Fibroblast of skin of left quadriceps (primary cell): ENCODE measurements at places on chromosomes 1 and 21.

DNA sequence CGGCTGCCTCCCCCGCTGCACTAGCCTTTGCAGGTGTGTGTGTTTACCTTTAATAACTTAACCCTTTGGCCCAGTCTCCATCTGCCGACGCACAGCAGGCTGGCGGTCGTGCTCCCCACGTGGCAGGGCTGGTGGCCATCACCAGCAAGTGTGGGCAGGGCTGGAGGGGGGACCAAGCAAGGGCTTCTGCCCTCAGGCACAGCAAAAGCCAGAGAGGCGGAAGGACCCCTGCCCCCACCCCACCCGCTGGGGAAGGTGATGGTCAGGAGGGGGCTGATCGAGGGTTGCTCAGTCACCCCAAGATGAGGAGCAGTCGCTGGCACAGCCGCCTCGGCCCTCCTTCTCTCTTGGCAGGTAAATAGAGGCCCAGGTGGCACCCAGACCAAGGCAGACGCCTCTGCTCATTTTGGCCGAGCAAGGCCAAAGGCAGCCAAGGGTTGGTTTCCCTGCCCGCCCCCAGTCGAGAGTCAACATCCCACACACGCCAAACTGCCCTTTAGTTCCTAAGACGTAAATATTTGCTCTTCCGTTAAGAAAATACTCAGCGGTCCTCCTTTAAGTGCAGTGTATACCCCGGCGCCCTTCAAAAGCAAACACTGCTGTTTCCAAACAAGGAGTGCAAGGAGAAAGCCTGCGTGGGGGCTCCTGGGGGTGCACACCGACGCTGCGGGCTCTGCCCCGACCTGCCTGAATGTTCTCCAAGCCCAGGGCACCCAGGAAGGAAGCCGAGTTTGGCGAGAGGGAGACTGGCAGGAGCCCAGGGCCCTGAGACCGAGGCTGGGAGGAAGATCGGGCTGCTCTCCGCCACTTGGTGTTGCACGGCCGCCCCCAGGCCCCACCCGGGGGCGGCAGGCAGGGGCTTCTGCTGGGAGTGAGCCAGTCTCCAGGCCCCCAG lies 82.7 kb downstream of the SIK1 start:
- no peak for DNase-seq

- DNase-seq: peak; percentile 64
Measured at GRCh38 chr1:70043804-70044203, 161.6 kb downstream of the LRRC40 start.

DNA sequence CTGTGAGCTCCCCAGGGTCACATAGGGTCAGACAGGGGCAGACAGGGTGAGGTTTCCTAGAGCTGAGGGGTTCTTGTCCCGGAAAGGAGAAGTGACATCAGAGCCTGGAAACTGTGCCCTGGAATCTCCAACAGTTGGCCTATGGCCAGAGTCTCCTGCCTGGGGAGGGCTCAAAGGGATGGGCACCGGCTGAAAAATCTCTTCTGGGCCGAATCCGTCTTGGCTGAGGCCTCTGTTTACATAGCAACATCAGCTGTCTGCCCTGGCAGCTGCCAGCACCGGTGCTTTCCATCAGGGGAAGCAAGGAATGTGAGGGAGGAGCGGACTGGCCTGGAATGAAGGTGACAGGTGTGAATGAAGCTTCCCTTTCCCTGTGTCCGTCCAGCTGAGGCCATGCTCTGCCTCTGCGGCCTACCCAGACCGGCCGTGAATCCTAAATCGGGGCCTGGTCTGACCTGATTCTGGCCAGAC lies 30.7 kb downstream of the VASH2 start:
- no peak for DNase-seq

- DNase-seq: no peak
Measured at GRCh38 chr1:237858992-237859391, 31.7 kb downstream of the ZP4 start.

DNA sequence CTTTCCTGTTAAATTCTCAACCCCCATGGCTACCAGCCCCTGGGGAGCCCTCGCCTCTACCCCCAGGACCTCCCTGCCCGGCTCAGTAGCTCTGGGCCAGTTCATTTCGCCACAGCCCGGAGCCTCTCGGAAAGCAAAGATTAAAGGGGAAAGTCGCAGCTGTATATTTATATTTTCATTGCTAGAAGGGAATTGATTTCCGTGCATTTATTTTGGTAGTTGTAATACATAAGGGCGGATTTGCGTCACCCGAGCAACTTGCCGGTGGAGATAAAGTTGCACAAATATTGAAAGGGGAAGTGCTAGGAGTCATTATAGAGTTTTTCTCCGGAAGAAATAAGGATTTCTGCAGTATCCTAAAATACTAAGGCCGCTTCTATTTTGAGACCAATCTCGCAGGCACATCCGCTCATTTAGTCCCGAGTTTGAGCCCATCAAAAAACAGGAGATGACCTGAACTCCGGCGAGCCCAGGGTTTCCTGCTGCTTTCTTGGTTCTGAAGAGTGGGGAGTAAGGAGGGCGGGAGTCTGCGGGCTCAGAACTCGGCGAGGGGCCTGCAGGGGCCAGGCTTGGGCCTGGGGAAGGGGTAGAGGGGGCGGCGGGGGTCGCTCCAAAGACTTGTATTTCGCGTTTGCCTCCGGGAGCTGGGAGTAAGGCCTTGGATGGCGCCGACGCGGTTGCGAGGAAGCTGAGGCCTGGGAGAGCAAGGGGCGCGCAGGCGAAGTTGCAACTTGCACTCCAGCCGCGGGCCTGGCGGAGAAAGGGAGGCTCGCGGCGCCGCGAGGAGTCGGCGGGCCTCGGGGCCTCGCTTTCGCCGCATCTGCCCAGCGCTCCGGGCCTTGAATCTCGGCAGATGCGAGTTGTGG lies 2.5 kb upstream of the HLX start:
- no peak for DNase-seq

DNA sequence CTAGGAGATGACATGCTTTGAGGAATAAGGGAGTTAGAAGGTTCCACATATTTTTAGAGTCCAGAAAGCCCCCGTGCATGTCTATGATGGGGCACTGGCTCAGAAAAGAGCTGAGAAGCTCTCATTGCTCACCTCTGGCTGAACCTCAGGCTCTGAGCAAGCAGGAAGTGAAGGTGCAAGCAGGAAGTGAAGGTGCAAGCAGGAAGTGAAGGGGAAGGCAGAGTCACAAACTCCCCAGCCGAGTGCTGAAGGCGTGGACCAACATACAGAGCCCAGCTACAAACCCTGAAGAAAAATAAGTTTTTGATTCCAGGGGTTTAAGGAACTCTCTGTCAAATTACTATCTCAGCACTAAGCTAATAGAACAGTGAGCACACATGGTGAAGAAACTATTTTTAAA lies 7.0 kb downstream of the KRTAP10-8 start:
- no peak for DNase-seq

- DNase-seq: no peak
Measured at GRCh38 chr1:41243079-41243385, 926 bp upstream of the SCMH1 start.

GRCh38 chr1:111197598-111198284 lies 2.7 kb downstream of the DENND2D start:
- DNase-seq: no peak
